Right kidney (tissue), 9 donors: ENCODE measurements at places on chromosomes 1 and 21.

DNA sequence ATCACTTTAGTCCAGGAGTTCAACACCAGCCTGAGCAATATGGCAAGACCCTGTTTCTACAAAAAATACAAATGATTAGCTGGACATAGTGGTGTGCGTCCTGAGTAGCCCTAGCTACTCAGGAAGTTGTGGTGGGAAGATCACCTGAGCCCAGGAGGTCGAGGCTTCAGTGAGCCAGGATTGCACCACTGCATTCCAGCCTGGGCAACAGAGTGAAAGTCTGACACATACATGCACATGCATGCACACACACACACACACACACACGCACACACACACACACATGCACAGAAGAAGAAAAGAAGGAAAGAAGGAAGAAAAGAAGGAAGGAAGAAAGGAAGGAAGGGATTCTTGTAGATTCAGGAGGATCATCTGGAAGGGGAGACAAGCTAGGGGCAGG, 104.4 kb upstream of the USP25 start:
- no peak for DNase-seq

- peak; percentile 76 for DNase-seq
Measured at GRCh38 chr1:204685236-204686006, at the start of gene LRRN2. LRRN2 (minus strand) TSS chr1:204685738; CDS start chr1:204619992, 65,746 bp downstream.

- DNase-seq = no peak
Measured at GRCh38 chr1:227780101-227781044, 35.1 kb upstream of the PRSS38 start.

DNA sequence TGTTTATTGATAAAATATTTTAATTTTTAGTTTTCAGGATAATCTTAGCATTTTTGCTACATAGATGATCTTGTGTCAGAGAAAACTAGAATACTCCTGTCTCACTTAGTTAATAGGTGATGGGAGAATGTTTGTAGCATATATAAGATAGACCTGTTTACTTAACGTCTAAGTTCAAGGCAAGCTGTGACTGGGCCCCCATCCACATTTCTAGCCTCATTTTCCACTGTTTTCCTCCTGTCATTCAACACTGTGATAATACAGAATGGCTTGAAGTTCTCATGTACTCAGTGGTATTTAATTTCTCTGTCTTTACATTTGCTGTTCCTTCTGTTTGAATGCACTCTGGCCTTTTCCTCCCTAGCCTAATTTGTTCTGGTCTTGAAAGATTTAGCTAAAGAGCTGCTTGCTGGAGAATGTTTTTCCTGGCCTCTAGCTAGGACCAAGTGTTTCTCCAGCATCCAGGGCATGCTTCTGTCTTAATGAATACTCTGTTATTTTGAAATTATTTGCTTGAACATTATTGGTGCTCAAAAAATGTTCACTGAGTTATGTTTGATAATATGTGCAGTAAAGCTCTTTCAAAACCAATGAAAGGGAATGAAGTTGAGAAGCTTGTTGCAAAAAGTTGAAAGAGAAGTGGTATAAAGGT, 37.3 kb downstream of the USP25 start:
- DNase-seq = no peak

GRCh38 chr1:30991862-30992606, 73.5 kb downstream of the PUM1 start:
- DNase-seq = no peak

GRCh38 chr1:45848714-45849113, 45.3 kb downstream of the MAST2 start:
- no peak for DNase-seq

- DNase-seq = no peak
Measured at GRCh38 chr1:8384088-8384487, 66.2 kb downstream of the SLC45A1 start.

GRCh38 chr1:44604157-44604955, 69.9 kb downstream of the TMEM53 start:
- DNase-seq = no peak

GRCh38 chr1:59132295-59132694, 164.6 kb upstream of the FGGY start:
- DNase-seq = no peak

DNA sequence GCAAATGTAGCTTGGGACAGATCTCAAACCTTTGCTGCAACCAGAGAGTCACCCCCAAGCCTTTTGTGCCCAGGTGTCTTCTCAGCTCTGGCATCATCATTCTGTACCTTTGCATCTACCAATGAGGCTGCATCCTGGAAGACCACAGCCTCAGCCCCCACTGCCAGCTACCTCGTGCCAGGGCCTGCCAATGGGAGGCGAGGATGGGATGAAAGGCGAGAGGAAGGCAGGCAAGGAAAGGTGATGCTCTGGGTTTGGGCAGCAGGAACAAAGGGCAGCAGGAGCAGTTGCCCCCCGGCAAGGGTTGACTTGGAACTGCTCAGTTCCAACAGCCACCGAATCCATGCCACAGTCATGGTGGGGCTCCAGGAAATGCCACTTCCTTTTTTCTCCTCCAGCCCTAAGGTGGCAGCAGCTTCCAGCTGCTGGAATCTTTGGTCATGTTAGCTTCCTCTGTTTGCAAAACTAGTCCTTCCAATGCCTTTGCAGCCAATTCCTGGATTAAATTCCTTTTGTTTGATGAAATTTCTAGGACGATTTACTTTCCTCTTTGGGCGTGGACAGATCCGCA, 651.6 kb downstream of the NPHP4 start:
- DNase-seq = no peak

- no peak for DNase-seq
Measured at GRCh38 chr21:45801989-45802388, 158.5 kb downstream of the PCBP3 start.

- DNase-seq = peak; percentile 83
Measured at GRCh38 chr1:151472856-151473731, 13.8 kb upstream of the POGZ start.

DNA sequence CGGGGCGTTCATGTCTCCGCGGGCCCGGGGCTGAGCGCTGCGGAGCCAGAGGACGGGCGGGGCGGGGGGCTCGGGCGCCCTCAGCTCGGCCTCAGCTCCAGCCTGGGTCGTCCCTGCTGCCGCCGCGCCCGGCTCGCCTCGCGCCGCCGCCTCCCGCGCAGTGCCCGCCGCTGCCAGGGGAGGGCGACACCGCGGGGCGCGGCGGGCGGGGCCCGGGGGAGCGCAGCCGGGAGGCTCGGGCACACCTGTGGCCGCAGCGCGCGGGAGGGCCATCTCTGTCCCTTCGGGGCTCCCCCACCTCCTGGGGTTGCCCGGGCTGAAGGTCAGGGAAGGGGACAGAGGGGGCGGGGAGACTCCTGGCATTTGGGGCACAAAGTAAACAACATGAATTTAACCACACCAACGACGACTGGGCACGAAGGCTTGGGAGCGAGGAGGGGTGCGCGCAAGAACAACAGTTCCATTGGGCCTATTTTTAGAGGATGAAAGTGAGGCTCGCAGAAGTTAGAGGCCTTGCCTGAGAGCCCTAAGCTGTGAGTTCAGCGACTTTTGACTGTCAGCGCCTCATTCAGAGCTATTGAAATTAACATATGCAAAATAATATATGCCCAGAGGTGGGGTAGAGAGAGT, at the start of gene FAM131C:
TSS of gene FAM131C (minus strand) at position 162 of the 630 bp plus-strand sequence. CDS start 209 bp downstream, outside the sequence.
- no peak for DNase-seq

DNA sequence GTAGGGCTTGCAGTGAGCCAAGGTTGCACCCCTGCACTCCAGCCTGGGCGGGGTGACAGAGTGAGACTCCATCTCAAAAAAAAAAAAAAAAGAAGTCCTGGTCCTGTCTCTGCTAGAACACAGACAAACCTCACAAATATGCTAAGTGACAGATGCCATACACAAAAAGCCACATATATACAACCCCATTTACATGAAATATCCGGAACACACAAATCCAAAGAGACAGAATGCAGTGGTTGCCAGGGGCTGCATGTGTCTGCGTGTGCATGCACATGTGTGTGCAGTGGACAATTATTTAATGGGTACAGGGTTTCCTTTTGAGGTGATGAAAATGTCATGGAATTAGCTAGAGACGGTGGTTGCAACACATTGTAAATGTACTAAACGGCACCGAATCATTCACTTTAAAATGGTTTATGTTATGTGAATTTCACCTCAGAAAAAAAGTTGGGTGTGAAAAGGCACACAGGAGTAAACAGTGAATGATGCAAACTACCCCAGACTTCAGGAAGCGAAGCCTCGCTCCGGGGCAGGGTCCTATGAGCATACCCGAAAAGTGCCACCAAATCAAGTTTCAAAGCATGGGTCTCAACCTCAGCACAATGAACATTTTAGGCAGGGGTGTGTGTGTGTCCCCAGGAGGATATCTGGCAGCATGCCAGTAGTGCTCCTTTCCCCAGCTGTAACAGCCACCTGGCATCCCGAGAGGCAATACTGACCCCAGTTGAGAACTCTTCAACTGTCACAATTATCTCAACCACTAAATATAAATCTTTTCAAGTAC, 48.3 kb downstream of the GNB1 start:
- no peak for DNase-seq

DNA sequence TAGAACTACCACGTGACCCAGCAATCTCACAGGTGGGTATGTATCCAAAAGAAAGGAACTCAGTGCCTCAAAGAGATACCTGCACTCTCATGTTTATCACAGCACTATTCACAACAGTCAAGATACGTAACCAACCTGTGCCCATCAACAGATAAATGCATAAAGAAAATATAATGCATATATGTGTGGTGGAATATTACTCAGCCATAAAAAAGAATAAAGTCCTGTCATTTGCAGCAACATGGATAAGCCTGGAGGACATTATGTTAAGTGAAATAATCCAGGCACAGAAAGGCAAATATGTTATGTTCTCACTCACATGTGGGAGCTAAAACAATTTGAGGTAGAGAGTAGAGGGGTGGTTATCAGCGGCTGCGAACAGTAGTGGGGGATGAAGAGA, 413.8 kb downstream of the SMYD3 start:
- no peak for DNase-seq

DNA sequence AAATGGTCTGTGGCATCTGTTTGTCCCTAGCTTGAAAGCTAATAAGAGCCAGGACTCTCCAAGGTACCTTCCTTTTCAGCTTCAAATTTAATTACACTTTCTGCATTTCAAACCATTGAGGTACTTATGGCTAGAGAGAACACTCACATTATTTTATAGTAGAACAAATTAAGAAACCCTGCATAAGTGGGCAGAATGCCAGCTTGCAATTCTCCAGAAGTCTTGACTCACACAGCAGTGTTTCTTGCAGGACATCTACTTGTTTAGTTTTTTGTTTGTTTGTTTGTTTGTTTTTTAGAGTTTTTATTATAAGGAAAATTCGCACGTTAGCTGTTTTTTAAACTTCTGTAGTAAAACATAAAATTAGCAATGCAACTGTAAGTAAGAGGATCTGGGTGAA, 397.2 kb downstream of the NEGR1 start:
- no peak for DNase-seq

- peak; percentile 25 for DNase-seq
Measured at GRCh38 chr1:152459596-152460528, 45.8 kb upstream of the CRNN start.

GRCh38 chr1:38433084-38433722, 386.6 kb upstream of the POU3F1 start:
- DNase-seq = no peak

- DNase-seq = no peak
Measured at GRCh38 chr1:167991546-167991945, 54.7 kb upstream of the MPC2 start.

GRCh38 chr21:14864211-14865021, 200.4 kb downstream of the NRIP1 start:
- peak; percentile 54 for DNase-seq

- DNase-seq = no peak
Measured at GRCh38 chr1:206464456-206464964, 5.8 kb upstream of the IKBKE start.

DNA sequence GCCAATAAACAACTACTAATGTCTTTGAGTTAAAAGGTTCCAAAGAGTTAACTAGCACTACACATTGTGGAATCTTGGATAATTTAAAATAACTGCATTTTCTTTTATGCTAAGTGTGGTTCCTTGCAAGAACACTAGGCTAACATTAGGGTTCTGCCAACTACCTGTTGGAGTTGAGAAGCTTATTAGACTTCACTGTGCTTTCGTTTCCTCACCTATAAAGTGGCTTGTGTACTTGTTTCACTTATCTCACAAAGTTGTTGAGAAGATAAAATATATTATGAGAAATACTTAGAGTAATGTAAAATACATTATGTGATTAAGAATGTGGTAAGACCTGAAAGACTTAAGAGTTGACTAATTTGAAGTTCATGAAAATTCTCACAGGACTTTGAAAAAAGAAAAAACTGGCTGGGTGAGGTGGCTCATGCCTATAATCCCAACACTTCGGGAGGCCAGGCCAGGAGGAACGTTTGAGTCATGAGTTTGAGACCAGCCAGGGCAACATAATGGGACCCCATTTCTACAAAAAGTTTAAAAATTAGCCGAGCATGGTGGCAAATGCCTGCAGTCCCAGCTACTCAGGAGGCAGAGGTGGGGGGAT, 5.6 kb upstream of the RRAGC start:
- DNase-seq = no peak

GRCh38 chr1:206658264-206658980, 23.1 kb downstream of the DYRK3 start:
- DNase-seq = peak; percentile 42

DNA sequence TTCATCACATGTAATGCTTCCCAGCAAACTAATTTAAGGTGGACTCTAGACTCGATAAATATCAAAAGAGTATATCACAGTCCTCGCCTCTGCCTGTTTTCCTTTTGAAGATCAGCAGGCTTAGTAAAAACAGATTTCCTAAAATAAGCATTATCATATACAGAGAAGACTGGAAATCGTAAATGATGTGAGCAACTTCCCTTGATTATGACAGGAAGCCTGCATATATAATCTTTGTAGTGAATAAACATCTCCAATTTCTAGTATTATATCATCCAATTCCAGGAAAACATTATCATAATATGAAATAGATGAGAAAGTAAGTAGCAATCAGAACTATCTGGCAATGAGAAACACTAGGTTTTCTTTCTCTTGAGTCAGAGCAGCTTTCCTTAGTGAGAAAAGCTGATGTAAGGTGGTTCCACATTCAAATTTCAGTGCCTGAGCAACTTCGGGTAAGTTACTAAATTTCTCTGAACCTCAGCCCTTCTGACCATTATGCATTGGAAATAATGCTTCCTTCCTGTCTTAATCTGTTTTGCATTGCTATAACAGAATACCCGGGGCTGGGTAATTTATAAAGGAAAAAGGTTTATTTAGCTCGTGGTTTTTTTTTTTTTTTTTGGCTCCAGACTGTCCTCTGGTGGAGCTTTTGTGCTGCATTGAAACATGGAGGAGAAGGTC, 12.6 kb upstream of the POU2F1 start:
- no peak for DNase-seq

DNA sequence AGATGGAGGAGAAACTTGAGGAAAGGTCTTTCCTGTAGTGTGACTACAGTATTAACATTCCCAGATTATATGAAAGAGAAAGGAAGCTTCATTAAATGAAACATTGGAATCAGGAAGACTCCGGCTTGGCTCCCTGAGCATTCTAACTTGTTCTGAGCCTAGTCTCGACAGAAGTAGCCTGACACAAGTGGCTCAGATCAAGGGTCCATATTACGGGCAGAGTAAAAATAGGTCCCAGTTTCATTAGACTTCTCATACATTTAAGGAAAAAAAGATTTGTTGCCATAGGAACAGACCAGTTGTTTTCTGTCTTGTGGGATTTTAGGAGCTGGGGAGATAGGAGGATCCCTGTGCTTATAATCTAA, 12.8 kb downstream of the SMAP2 start:
- no peak for DNase-seq
